Effector memory CD8-positive, alpha-beta T cell (primary cell): ENCODE measurements at places on chromosomes 11 and 22.

- DNase-seq, result no peak
Measured at GRCh38 chr11:75533896-75534258, 8.1 kb upstream of the GDPD5 start.

GRCh38 chr11:103863497-103863896, 172.9 kb upstream of the DDI1 start:
- no peak for DNase-seq

- DNase-seq, result no peak
Measured at GRCh38 chr22:18060646-18061620, 16.9 kb upstream of the PEX26 start.

DNA sequence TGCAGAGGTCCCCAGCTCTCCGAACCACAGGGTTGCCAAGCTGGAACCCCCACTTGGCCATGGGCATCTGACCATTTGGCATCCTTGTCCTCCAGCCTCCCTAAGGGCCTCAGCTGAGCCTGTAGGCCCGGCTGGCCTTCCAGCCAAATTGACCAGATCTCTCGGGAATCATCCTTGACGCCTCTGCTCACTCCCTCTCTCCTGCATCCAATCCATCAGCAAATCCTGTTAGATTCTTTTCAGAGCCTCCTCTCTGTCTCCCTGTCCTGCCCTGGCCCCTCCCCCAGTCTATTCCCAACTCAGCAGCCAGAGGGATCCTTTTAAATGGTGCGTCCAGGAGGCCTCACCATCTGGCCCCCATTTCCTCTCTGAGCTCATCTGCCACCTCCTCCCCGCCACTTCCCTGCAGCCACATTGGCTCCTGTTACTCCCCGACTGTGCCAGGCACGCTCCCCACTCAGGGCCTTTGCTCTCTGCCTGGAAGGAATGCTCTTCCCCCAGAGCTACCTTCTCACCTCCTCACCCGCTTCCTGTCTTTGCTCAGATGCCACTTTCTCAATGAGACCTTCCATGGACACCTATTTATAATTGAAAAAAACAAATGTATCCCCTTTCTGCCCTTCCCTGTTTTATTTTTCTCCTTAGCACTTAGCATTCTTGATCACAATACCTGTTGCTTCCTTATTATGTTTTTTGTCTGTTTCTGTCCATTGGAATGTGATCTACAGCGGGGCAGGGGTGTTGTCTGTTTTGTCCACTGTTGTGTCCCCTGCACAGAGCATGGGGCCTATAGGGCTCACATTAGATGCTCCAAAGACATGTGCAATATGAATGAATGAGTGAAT, 78.1 kb downstream of the NFAM1 start:
- DNase-seq, result no peak

DNA sequence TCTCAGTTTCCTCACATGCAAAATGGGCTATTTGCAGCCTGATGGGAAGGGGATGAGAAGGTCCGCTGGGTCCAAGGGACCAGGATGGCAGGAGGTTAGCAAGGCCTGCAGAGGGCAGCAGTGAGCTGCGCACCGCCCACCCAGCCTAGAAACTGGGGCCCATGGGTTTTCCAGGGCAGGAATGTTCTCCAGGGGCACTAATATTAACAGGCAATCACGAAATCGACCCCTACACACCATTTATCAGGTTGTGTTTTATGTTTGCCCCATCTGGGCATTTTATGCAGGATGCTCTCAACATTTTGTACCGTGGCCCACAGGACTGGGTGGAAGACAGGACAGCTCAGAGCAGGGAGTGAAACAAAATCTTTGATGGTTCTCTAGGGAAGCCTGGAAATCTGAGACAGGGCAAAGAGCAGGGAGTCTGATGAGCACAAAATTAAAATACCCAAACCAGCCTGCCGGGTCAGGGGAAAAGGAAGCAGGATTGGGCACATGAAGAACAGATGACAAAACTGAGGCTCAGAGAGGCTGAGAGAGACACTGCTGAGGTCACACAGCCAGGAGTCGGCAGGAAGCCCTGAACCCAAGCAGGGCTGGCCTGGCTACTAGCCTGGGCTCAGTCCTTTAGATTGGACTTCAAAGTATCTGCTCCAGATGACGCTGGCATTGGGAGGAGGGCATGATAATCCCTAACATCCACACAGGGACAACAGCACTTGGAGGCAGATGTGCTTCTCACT, 1.6 kb upstream of the BCR start:
- DNase-seq, result peak; percentile 65

DNA sequence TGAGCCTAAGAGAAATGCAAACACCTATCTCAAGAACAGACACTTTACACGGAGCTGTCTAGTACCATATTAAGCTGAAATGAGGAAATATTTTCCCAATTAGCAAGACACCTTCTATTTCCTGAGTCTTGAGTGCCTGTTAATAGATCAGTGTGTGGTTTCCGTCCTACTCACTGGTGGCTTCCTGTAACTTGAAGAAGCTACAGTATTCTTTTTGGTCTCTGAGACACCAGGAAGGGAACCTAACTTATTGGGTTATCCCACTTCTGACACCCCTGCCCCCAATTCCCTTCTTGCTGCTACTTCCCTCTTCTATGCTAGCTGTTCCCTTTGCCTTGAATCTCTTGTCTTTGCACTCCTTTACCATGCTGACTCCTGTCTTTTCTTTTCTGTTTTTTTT, 92.7 kb downstream of the FDX1 start:
- DNase-seq, result no peak

DNA sequence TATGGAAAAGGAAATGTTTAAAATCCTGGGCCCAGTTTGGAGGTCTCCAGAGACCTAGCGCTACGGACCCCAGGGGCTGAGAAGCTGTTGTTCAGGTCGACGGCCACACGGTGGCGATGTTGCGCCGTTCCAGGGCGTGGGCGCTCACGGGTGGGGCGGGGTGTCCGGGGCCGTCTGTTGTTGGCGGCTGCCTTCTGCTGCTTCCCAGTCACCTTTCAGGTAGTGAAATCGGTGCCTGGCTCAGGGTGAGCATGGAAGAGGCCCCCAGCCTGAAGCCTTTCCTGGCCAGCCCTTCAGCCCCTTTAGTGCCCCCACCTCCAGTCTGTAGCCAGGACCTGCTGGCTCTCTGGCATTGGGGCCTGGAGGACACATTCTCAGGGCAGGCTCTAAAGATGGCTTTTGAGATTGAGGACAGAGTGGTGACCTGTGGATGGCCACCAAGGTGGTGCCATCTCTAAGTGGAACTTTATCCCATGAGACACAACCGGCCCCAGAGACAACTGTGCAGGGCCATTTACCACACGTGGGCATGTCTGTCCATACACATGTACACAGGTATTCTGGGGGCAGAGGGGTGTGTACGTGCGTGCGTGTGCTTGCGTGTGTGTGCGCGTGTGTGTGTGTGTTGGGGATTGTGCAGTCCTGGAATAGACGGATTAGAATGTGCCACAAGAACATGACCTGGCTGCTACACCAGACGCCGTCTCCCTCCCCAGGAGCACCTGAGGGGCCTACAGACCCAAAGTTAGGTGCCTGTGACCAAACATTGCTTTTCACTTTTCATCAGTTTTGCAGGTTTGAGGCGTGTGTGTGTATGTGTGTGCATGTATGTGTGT, 53.8 kb downstream of the ST14 start:
- peak; percentile 73 for DNase-seq

GRCh38 chr11:35304900-35305460, 114.4 kb downstream of the SLC1A2 start:
- DNase-seq, result no peak

DNA sequence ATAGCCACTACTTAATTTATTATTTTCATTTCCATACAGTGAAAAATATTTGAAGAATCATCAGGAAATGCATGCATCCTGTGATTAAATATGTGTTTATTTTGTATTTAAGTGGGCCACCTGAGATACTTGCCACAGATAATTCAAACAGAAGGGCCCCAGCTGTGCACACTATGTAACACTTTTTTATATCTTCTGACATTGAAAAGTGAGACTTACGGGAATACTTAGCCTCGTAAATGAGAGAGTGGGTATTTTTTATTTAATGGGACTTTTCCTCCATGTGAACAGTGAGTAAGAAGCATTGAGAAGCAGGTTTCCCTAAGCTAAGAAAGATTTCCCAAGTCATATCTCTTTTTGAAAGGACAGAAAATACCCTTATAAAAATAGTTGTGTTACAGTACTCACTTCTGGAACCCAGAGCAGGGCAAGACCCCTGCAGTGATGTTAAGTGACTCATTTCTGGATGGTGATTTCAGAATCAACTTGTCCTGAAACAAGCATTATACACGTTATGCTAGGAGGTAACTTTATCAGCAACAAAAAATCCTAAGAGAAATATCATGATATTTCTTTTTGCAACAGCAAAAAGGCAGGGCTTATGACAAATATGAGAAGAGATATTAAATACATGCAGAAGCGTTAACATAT, 478.1 kb upstream of the CHORDC1 start:
- no peak for DNase-seq

- peak; percentile 95 for DNase-seq
Measured at GRCh38 chr22:45268958-45269844, 15.5 kb upstream of the UPK3A start.
